Heart right ventricle (tissue), 16 donors: ENCODE measurements at places on chromosomes 6 and 20. TPM values are rescaled to one million over a fixed set of nuclear protein-coding genes. Genes with fewer than 3 reads are reported as not detected.

- DNase-seq, result no peak
Observed at GRCh38 chr6:2739335-2739734, 11.4 kb downstream of the MYLK4 start.

TNNC2 gene
- total RNA-seq, result not detected

GRCh38 chr6:33279257-33279695 is 2.4 kb downstream of the B3GALT4 start:
- DNase-seq, result no peak

- DNase-seq, result no peak
Observed at GRCh38 chr6:32815996-32816395, 806 bp downstream of the HLA-DOB start.

TRAM2 gene
- 13.7 TPM for total RNA-seq

DNA sequence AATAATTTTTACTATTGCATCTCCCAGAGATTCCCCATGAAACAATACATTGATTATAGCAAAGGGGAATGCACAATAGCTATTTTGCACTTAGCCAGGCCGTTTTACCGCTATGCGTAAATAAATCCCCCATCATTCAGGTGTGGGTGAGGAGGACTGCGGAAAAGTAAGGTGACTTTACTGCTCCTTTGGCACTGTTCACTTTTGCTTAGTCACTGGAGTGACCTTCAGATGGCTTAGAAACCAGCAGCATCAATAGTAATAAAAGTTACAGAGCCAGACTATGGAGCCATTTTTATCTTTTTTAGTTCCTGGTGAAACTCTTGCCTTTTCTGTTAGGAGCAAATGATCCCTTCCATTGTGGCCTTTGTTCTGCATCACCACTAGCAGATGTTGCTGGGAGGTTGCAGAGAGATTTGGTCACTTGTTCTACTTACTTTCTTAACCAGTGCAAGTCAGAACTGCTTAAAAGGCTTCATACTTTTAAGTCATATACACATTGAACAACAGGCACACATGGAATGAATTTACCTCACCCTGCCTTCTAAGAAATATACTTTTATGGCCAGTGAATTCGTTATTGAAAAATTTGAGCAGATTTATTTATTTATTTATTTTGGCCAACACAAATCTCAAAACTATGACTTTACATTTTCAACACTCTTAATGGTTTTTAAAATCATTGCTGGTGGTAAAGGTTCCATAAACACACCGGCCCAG is 12.1 kb upstream of the BTBD3 start:
- no peak for DNase-seq

- DNase-seq, result no peak
Observed at GRCh38 chr6:6039946-6040509, 33.3 kb upstream of the NRN1 start.

DNA sequence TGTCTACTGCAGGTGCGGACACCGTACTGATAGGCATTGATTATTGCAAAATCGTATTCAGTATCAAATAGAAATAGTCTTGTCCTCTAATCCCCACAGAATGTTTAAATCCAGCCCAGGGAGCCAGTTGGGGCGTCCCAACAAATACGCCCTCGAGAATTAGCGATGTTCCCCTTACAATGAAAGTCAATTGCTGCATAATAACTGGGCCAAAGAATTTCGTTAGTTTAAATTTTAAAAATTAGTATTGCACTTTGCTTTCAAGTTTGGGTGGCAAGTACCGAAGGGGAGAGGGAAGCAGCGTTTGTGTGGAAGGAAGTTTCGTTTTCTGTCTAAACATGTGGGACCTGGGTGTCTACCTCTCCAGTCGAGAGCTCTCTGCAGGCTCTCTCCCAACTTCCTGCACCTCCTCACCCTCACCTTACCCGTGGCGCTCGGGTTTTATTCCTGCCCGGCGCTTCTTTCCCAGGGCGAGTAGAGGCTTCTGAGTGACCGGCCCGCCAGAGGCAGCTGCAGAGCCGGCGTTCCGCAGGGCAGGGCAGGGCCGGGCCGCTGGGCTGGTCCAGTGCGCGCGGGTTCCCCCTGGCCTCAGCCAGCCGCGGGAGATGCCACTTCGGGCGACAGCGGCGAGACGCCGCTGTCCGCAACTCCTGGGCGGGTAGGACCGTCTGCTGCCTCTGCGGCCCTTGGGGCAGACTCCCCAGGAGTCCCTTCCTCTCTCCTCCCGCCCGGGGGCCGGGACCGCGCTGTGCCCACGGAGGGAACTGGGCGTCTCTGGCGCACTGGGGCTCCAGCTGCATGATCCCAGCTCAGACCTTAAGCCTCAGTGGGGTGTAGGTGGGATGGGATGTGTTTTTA is 862 bp upstream of the TFAP2C start:
- no peak for DNase-seq

DNA sequence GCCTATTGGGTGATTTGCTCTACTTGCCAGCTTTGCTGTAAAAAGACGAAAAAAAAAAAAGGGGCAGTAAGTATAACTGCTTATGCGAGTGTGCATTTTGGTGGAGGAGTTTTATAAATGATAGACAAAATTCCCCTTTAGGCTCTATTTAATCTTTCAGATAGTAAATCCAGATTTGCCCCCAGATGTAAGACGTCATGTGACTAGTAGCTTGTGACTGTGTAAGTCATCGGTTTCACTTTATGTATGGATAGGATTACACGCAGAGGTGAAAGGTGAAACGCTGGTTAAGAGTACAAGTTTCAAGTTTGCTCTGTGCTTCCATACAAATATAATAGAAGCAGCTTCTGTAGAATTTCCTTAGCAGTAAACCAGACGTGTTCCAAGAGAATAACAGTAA is 7.9 kb downstream of the RAB32 start:
- DNase-seq, result no peak

DNA sequence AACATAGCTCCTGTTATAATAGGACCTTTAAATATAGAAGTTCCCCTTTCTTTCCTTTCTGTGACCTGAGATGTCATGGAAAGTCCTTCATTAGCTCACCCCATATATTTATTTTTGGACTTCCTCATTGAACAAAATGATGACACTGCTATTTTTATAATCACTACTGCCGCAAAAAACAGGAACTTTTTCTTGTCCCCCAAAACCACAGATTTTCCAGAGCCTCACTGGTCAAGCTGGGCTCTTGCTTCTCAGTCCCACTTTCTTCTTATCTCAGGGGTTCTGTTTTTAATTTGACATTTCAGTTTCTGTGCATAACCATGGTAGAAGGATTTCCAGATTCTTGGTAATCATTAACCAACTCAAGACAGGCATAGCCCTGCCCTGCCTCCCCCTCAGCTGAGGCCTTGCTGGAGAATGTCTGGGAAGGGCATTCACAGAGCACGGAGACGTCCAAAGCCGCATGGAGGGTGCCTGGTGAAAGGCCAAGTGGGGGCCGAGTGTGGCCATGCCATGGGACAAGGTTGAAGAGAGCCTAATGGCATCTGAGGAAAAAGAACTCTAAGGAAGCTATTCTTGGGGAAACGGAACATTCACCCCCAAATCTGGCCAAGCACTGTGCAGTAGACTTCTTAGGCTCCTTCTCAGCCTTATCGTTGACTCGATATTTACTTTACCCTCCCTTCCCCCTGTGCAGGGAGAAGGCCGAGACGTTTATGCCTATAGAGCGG is 73.7 kb downstream of the EDN1 start:
- no peak for DNase-seq
